Activated T-cell treated with anti-CD3 and anti-CD28 coated beads for 48 hours (primary cell): ENCODE measurements at places on chromosomes 12 and 14.

DNA sequence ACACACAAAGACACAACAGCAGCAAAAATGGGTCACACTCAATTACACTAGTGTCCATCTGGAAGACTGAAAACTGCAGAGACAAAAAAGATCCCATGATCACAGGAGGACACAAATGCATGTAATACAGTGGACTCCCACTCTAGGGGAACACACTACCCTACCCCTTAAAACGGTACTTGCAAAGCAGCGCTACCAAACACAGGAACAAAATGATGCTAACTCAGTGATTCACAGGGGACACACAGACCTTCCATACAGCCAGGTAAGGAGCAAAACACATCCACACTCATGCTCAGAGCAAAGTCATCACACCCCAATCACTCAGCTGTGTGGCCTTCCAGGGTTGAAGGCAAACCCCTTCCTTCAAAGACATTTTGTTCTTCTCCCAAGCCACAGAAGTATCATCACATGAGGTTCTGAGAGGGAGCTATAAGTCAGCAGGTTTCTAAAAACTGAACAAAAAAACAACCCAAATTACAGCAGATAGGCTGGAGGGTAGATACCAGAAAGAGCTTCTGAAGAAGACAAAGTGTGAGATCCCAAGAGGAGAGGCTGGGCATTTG, 14.8 kb downstream of the SMUG1 start:
- no peak for DNase-seq

DNA sequence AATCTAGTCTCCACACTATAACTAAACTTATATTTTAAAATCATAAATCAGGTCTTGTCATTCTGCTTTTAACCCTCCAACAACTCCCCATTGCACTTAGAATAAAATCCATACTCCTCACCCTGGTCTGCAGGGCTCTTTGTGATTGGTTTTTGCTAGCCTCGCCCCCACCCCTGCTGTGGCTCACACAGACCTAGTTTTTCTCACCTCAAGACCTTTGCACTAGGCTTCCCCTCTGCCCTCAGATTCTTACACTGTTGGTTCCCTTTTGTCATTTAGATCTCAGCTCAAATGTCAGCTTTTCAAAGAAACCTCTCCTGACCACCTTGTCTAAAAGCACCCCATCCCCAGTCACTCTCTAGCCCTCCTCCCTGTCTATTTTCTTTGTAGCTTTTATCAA, 10.7 kb upstream of the LHX5 start:
- no peak for DNase-seq

DNA sequence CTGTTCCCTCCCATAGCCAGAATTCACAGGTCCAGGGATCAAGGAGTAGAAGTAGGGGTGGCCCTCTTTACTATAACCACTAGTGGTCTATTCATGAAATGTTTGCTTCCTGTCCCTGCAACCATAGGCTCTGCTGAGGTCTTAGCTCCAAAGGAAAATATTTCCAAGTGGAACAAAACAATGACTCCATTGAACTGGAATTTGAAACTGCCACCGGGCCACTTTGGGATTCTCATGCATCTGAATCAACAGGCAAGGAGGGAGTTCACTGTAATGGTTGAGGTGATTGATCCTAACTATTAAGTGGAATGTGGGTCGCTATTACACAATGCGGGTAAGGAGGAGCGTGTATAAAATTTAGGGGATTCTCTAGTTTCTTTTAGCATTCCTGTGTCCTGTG, 197.0 kb downstream of the ETNK1 start:
- no peak for DNase-seq

DNA sequence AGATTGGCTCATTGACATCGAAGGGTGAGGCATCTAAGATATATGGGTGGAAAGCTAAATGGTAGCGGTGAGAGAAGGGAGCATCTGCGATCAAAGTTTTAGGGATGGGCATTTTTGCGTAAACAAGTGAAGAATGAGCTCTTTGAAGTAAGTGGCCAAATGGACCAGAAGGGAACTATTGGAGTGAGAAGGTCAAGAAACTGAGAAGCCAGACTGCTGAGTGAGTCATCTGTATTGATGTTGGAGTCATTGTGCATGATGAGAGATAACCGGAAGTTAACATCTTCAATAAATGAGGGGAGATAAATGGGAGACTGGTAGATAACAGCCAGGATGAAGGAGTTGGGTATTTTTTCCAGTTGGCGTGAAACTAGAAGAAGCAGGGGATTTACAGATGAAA, 271.9 kb upstream of the PDE3A start:
- DNase-seq: no peak

DNA sequence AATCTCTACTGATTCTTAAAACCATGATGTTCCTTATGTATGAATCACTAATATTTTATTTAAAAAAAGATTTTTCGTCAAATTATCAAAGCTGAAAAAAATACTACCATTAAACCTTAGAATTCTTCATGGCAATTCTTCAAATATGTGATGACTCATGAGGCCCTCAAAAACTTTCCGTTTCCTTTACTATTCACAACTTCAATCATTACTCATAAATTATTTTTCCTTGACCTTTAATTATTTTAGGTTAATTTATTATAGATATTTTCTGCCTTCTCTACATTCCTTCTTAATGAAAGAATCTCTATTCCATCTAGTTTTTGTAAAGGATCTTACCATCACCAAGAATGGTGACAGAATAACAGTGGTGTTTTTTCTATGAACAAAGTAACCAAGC, 162.1 kb upstream of the SOX5 start:
- no peak for DNase-seq

- no peak for DNase-seq
Observed at GRCh38 chr12:131095826-131096680, 142.3 kb downstream of the ADGRD1 start.

DNA sequence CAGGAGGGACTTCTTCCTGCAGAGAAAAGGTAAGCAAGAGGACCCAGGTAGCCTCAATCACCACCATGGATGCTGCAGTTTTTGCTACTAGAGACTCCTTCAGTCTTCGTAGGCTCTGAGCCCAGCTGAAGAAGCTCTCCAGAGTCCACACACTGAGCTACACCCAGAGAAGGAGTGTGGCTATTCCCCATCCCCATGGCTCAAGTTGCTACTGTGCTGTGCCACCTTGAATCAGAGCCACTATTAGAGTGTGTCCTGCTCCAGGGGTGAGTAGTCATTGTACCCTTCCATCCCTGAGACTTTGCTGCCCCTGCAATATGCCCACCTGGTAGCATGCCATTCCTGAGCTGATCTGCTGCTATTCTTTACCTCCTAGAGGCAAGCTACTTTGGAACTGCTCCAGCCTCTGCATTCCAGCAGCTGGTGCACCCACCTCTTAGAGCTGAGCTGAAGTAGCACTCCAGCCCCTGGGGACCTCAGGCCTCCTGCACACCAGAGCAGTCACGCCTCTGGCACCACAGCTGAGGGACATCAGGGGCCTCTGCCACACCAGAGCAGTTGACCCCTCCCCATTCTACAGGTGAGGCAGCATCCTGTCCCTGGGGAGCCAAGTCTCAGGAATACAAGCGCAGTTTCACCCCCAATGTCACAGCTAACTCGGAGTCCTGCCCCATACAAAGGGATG, 213.0 kb downstream of the TRHDE start:
- DNase-seq: no peak

DNA sequence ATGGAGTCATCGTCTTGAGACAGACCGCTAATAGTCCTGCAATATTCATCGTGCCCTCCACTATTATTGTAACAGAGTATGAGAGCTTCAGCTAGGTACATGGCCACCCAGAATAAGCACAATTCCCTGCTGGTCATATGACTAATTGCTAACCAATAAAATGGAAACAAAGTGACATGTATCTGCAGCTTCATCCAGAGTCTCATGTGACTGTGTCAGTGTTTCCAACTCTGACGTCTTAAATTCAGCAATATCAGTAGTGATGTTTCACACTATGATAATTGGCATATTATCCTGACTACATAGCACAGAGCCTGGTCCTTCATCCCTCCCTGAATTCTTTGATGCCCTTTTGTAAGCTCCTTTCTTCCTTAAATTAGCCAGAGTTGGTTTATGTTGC, 167.4 kb downstream of the RPS29 start:
- no peak for DNase-seq

GRCh38 chr12:53770281-53770680, 18.5 kb upstream of the CISTR start:
- DNase-seq: no peak

GRCh38 chr12:19802915-19803314, 363.6 kb downstream of the AEBP2 start:
- no peak for DNase-seq

- DNase-seq: no peak
Observed at GRCh38 chr12:105352940-105353635, 22.6 kb downstream of the C12orf75 start.

DNA sequence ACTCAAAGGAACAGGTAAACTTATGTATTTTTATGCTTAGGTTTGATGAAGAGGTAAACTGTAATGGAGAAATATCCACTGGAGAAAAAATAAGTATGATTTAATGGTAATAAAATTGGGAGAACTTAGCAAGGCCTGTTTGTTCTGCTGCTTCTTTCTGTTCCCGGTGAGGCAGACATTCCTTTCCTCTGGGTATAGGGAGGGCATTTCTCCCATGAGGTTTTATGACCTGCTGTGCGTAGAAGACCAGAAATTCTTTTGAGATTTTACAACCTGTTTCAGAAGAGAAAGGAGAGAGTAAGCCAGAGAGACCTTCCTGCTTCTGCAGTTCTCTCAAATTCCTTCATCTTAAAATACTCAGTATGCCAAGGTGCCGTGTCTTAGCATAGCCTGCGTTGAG, 139.4 kb upstream of the RMST start:
- no peak for DNase-seq

DNA sequence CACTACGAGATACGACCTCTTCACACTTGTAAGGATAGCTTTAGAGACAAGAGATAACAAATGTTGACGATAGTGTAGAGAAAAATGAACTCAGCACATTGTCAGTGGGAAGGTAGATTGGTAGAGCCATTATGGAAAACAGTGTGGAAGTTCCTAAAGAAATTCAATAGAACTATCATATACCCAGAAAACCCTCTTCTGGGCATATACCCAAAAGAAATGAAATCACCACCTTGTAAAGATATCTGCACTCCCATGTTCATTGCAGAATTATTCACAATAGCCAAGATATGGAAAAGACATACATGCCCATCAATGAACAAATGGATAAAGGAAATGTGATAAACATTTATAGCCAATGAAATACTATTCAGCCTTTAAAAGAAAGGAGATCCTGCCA, 499.8 kb upstream of the TBX3 start:
- no peak for DNase-seq

DNA sequence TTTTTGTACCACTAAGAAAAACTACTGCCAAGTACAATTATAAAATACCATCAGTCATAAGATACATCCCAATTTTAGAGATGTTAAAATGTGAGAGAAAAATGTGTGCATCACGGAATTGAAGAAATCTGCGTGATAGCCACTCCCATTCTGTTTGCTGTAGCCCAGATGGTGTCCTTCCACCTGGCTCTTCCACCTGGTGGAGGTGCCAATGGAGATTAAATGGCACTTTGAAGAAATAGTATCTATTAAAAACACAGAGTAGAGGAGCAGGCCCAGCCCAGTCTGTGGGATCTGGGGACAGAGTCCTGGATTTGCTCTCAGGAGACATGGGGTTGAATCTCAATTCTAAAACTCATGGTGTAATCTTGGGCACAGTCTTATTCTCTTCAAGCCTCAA, 35.5 kb downstream of the TSPAN11 start:
- DNase-seq: no peak

DNA sequence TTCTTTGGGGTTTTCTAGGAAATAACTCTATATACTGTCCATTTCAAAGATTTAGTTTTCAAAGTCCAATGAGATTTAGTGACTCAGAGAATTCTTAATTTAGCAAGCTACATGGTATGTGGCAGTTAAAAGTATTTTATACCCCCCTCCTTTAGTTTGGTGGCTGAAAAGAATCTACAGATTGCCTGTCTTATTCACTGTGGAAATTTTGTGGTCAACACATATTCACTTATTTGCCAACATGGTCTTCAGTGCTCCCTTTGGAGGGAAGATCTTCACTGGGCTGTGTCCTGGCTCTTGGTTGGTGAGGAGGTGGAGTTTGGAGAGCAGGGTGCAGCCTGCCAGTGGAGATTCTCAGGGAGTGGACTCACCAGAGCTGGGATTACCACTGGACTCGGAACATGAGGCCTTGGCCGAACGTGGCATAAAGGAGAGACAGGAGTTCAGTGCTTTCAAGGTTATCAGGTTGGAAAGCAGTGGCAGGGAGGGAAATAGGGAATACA, 39.8 kb downstream of the SAMD4A start:
- no peak for DNase-seq

- no peak for DNase-seq
Observed at GRCh38 chr14:99806836-99807235, 13.6 kb downstream of the EML1 start.

- DNase-seq: no peak
Observed at GRCh38 chr12:32298917-32299316, 100.4 kb upstream of the FGD4 start.

GRCh38 chr14:75427126-75427481, 718 bp upstream of the JDP2 start:
- DNase-seq: no peak

- DNase-seq: no peak
Observed at GRCh38 chr12:119692997-119693396, 25.1 kb downstream of the PRKAB1 start.

GRCh38 chr12:92938018-92938417, 8.9 kb upstream of the EEA1 start:
- no peak for DNase-seq

GRCh38 chr12:47188576-47189441, 109.0 kb upstream of the AMIGO2 start:
- no peak for DNase-seq

- no peak for DNase-seq
Observed at GRCh38 chr12:5488626-5488955, 56.7 kb downstream of the NTF3 start.

DNA sequence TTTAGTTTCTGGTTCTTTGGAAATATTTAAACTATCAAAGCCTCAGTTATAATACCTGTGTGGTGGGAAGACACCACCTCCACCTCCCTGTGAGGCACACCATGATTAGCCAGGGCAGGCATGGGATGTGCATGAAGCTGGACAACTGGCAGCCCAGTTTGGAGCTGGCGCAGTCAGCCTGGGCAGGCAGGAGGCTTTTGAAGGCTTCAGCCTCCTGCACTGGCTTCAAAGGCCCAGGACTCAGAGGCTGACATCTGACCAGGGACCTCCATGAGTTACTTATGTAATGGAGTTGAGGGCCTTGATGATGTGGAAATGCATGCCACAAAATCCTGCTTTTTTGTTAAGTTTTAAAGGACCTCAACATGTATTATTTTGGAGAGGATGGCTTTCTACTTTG, 30.3 kb downstream of the C14orf132 start:
- no peak for DNase-seq
